Activated naive CD4-positive, alpha-beta T cell treated with anti-CD3 and anti-CD28 coated beads, Interleukin-2, amount 50 U/mL, for 72 hours (primary cell): ENCODE measurements at places on chromosomes 13 and 19. TPM values are rescaled to one million over a fixed set of nuclear protein-coding genes. Genes with fewer than 3 reads are reported as not detected.

- no peak for DNase-seq
Observed at GRCh38 chr19:31096062-31096830, 253.0 kb downstream of the TSHZ3 start.

C19orf12 gene
- total RNA-seq = 33.9 TPM

TJP3 gene
- 2.6 TPM for total RNA-seq

SIGLEC5 gene
- not detected for total RNA-seq

ZNF492 gene
- total RNA-seq = 0.98 TPM

NPAS1 gene
- total RNA-seq = 0.58 TPM

DNA sequence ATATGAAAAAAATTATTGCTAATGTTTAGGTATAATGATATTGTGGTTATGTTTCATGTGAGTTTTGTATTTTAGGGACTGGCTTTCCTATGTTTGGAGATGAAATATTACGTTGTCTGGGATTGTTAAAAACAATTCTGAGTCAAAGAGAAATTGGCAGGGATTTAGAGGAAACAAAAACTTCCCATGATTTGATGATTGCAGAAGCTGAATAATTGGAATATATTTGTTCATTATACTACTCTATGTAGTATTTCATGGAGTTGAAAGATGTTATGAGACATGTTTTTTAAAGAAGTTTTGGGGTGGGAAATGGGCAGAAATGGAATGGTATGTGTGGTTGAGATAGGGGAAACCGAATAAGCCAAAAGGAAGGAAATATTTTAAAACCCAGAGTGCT is 1392.9 kb downstream of the EFNB2 start:
- no peak for DNase-seq

- DNase-seq = no peak
Observed at GRCh38 chr13:26236296-26236695, 14.2 kb upstream of the RNF6 start.

- DNase-seq = no peak
Observed at GRCh38 chr13:89057862-89058261, 1386.7 kb downstream of the SLITRK5 start.

OVOL3 gene
- not detected for total RNA-seq

DNA sequence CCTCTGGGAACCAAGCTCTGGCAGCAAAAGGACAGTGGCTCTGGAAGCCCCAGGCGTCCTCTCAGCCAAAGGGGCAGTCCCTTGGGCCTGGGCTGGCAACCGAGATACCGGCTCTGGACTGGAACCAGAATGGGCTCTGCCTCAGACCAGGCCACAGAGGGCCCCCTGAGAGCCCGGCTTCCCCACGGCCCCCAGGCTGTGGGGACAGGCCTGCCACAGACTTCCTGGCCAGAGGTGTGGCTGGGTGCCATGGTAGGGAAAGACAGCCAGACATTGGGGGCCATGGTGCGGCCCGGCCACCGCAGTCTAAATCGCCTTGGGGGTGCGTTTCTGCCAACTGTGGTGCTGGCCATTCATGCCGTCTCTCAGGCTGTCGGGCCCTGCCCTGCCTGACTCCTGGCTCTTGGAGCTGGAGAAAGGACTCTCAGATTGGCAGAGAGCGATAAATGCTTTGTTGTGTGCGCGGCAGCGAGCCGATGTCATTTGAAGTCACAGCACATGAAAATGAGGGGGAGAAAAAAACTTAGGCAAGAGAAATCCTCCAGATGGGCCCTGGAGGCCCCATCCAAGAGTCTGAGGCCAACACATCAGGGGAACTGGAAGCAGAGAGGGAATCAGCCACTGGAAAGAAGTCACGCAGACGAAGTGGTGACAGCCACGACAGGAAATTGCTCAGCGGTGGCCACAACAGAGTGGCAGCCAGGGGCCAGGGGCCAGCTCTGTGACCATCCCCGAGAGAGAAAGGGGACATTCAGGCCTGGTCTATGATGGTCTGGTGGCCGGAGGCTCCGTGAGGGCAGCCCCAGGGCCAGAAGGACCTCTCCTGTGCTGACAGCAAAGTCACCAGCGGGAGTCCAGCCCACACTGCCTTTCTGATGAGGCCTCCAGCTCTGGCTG is 26.5 kb downstream of the SH3GL1 start:
- no peak for DNase-seq

GRCh38 chr19:46970815-46971214 is 48.8 kb upstream of the NPAS1 start:
- DNase-seq = no peak

ZNF780A gene
- total RNA-seq = 12.7 TPM

ZNF180 gene
- total RNA-seq = 9.6 TPM

DNA sequence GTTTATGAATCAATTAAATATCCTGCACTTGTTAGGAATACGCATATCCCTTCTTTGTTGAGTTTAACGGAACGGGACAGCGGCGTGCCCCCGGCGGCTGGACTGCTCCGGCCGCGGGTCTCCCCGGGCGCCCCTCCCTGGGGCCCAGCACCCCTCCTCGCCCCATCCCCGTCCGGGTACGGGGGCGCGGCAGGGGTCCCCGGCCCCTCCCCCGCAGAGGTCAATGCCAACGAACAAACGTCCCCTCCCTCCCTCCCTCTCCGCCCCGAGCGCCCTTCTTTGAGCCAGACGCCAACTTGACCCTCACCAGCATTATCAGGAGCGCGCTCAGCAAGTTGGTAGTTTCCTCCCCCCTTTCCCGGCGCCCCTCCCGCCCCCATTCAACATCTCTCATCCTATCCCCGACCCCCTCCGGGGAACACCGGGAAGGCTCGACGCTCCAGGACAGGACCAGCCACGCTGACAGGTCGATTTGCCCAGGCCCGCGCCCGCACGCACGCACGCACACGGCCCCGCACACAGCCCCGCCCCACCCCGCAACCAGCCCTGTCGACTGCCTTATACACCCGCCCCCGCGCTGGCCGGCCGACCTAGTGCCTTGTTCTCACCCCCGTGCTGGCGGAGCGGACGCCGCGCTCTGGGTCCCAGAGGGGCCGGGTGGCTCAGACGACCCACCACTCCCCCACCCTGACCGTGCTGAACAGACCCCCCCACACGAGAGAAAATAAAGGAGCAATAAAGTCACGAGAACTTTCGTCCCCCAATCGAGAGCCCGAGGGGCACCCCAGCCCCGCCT is 5.0 kb downstream of the LYL1 start:
- no peak for DNase-seq

TUBB4A gene
- total RNA-seq = 9.4 TPM

CNFN gene
- not detected for total RNA-seq

TPT1 gene
- total RNA-seq = 3,818 TPM

- DNase-seq = no peak
Observed at GRCh38 chr19:20444202-20444885, 121.2 kb downstream of the ZNF737 start.

DNA sequence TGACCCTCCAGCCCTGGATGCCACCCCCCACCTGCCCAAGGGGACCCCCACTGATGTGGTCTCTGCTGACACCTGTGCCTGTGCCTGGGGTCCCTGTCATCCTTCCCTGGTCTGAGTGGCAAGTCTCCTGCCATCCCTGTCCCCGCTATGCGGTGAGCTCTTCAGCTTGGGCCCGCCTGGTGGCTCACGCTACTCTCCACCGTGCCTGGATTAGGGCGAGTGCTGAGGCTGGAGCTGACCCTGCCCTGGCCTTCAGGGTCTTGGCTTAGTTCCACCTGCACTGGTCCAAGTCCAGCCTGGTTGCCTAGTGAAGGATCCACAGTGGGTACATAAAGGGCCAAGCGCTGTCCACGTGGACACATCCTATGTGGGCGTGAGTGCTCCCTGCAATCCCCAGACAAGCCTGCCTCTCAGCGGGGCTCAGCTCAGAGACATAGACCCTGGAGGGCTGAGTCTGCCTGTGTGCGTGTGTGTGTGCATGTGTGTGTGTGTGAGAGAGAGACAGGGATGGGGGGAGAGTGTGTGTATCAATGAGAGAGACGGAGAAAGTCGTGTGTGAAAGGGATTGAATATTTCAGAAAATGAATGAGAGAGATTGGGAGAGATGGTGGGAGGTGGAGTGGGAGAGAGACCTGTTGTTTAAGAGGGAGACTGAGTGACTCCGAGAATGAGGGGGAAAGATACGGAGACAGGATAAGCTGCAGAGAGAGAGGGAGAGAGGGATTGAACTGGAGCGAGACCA is 22.1 kb downstream of the WTIP start:
- DNase-seq = peak; percentile 52

DNA sequence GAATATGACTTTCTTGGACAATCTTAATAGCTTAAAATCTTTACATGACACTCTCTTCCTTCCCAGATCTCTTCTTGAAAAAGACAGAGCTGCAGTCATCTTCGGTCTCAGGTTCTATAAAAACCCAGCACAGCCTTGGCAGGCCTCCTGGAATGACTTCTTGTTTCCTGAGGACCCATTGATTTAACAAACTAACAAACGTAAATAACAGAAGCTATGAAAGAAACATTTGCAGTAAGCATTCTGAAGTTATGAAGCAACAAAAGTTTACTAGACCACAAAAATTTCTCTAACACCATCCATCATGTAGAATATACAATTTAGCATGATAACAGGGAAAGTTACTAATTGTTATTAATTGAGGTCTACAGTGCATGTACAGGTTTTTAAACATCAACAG is 62.8 kb upstream of the STARD13 start:
- no peak for DNase-seq

LYPD3 gene
- total RNA-seq = 3.0 TPM

GRCh38 chr19:49512970-49513745 is 697 bp downstream of the FCGRT start:
- no peak for DNase-seq

DNA sequence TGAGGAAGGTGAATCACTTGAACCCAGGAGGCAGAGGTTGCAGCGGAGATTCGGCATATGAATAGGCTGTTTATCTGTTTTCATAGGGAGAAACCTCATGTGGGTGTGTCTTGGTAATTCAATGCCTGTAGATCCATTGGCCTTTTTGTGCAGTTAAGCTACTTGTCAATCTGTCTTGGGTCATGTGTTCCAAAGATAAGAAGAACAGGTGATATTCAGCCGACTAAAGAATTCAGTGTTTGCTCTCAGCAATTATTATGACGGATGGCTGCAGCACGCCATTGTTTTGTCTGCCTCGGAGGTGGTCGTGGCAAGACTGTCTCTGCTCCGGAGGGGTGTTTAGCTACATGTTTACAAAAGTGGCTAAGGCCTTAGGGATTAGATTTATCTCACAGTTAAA is 573.0 kb upstream of the PCDH9 start:
- no peak for DNase-seq

- no peak for DNase-seq
Observed at GRCh38 chr19:8511573-8512101, 2.3 kb downstream of the ZNF414 start.

GRCh38 chr13:20313896-20314295 is 81.8 kb upstream of the GJB6 start:
- no peak for DNase-seq

PSPN gene
- 2.0 TPM for total RNA-seq

DNA sequence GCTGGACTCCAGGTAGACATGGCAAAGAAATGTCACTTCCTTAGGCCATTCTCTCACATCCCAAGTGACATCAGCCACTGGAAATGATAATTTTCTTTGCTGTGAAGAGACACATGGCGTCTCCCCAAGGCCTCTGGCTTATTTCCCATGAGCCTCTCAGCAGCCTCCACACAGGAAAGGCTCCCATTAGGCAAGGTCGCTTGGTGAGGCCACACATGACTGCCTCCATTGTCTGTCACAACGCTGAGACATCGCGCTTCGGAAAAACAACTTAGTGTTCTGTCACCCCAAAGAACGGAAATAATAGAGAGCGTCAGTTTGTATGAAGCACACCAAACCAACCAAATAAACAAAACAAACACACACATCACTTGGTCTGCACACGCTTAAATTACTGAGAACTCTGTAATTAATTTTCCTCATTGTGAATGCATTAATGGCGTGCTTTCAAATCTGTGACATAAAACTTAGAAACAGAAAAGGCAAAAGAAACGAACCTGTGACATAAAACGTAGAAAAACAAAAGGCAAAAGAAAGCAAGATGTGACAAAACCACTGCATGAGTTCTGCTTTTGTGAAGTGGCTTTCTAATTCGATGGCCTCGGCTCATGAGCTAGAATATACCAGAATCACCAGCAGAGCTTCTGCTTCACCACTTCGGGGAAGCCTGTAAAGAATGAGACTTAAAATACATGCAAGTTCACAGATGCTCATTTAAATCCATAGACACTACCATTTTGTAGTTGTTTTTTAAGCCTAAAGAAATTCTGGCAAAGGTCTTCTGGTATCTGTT is 404.2 kb upstream of the SGCG start:
- DNase-seq = no peak

TRPM4 gene
- total RNA-seq = 0.23 TPM

DNA sequence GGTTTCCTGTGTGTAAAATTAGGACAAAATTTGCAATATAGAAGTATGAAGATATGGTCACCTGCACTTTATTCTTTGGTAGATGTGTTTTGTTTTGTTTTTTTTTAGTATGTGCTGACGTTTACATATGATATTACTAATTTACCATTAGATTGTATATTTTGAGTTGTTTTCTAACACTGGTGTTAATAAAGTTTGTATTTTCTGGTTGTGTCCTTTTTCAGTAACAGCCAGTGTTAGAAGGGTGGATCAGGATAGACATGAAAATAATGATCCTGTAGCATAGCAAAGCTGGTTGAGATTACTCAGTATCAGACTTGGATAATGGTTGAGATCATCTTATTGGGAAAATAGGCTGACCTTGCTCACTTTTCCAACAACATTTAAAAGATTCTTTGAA is 6.2 kb downstream of the NAA16 start:
- no peak for DNase-seq

GRCh38 chr19:55483706-55484592 is 1.0 kb upstream of the NAT14 start:
- DNase-seq = no peak

GRCh38 chr19:10817291-10818038 is 18.5 kb downstream of the TMED1 start:
- no peak for DNase-seq

DNA sequence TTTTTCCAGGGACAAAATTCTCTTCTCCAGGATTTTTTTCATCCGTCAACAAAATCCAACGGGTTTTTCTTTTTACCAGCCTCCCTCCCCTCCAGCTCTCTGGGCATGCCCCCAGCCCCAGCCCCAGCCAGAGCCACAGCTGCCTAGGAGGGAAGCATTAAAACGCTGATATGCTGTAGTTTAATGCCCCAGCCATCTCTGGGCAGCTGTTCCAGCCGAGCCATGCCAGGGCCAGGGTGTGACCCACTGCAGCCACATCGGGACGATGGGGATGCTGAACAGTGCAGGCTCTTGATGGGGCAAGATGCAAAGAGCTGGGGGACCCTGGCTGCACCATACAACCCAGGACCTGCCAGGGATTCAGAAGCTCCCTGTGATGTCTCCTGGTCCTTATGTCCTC is 32.1 kb downstream of the TSHZ3 start:
- no peak for DNase-seq

- DNase-seq = no peak
Observed at GRCh38 chr19:30682146-30682998, 310.2 kb downstream of the ZNF536 start.

GRCh38 chr13:37029617-37030016 is 29.0 kb downstream of the EXOSC8 start:
- no peak for DNase-seq

LGALS14 gene
- 5.1 TPM for total RNA-seq

JUND gene
- total RNA-seq = 213 TPM
